ENCODE measurements at places on chromosomes 2 and 18. TPM values are rescaled to one million over a fixed set of nuclear protein-coding genes. Genes with fewer than 3 reads are reported as not detected.

The CTAGE1 gene
- total RNA-seq = not detected

The CDH7 gene
- total RNA-seq = under 0.01 TPM

The IL36G gene
- total RNA-seq = not detected

The EPAS1 gene
- total RNA-seq = 42.0 TPM

The PSMA8 gene
- not detected for total RNA-seq

The REG3A gene
- not detected for total RNA-seq

The IL36RN gene
- total RNA-seq = 0.09 TPM

The CRYBA2 gene
- total RNA-seq = not detected

The TRIM54 gene
- total RNA-seq = not detected

The PLEKHH2 gene
- 5.3 TPM for total RNA-seq

The SMAD2 gene
- 58.9 TPM for total RNA-seq

The SERPINB4 gene
- 0.14 TPM for total RNA-seq

The CACNB4 gene
- total RNA-seq = 1.1 TPM

The GNAL gene
- total RNA-seq = 0.65 TPM

The EHD3 gene
- total RNA-seq = 15.0 TPM

The SCN2A gene
- 0.43 TPM for total RNA-seq

The HADHB gene
- total RNA-seq = 108 TPM

The CFAP210 gene
- not detected for total RNA-seq

The DCDC2C gene
- total RNA-seq = not detected

The SRD5A2 gene
- not detected for total RNA-seq

Data from smooth muscle cell of bladder (primary cell).